T-cell (primary cell): ENCODE measurements at places on chromosomes 13 and 19. TPM values are rescaled to one million over a fixed set of nuclear protein-coding genes. Genes with fewer than 3 reads are reported as not detected.

- no peak for DNase-seq
- no peaks in the 10 kb centered on the region for H3K27me3 ChIP-seq
- no peak overlapping the region for H3K4me3 ChIP-seq
- no peak overlapping the region for H3K27ac ChIP-seq
- no peaks in the 10 kb centered on the region for H3K36me3 ChIP-seq
These were observed 40.7 kb downstream of the PSG11 start for GRCh38 chr19:42985588-42985987.

GRCh38 chr19:46406976-46407375 is 6.4 kb downstream of the CCDC8 start:
- H3K4me1 ChIP-seq = peaks cover 24% of the 10 kb centered on the region
- H3K4me3 ChIP-seq = no peak overlapping the region
- H3K27ac ChIP-seq = no peak overlapping the region
- no peak for DNase-seq

BRME1 gene
- total RNA-seq = 2.5 TPM

ZNF583 gene
- 7.8 TPM for total RNA-seq

GRCh38 chr19:18773682-18774081 is 17.4 kb downstream of the COMP start:
- no peak overlapping the region for H3K27ac ChIP-seq
- peaks cover 4% of the 10 kb centered on the region for H3K27me3 ChIP-seq
- no peak overlapping the region for H3K4me3 ChIP-seq
- H3K36me3 ChIP-seq = no peaks in the 10 kb centered on the region

DNA sequence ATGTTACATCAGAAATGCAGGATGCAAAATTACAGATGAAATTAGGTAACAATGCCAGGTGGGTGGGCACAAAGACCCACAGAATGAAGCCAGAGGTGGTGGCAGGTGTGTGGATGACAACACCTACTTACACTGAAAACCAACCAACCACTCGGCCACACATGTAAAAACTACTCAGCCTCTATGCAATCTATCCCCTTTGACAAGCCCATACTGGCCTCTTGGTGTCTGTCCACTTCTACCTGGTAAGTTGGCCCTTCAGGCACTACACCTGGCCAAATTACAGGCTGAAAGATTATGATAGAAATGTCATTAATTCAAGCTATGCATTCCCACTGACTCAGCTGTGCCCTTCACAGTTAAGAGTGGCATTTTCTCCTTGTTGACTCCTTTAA is 50.0 kb downstream of the BRD4 start:
- no peak for DNase-seq
- H3K36me3 ChIP-seq = no peaks in the 10 kb centered on the region
- H3K27me3 ChIP-seq = no peaks in the 10 kb centered on the region
- peaks cover 91% of the 10 kb centered on the region for H3K4me1 ChIP-seq
- H3K27ac ChIP-seq = no peak overlapping the region
- no peak overlapping the region for H3K4me3 ChIP-seq

ZIC2 gene
- total RNA-seq = not detected

DNA sequence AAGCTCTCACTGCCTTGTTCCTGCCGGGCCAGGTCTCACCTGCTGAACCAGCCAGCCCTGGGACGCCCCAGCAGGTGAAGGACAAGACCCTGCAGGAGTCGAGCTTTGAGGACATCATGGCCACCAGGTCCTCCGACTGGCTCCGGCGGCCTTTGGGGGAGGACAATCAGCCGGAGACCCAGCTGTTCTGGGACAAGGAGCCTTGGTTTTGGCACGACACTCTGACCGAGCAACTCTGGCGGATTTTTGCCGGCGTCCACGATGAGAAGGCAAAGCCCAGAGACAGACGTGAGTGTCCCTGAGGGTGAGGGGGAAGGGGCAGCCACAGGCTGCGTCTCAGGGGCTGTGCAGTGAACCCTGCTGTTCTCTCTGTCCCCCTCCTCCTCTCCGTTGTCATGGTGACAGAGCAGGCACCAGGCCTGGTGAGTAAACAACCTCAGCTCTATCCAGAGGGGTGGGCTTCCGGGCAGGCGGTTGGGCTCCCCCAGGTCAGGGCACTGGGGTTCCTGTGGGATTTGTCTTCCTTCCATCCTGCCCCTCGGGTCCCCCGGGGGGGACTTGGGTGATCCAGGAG is 9.7 kb downstream of the TLE6 start:
- DNase-seq = no peak
- peaks cover 51% of the 10 kb centered on the region for H3K27me3 ChIP-seq
- no peak overlapping the region for H3K27ac ChIP-seq
- no peak overlapping the region for H3K4me3 ChIP-seq
- H3K36me3 ChIP-seq = no peaks in the 10 kb centered on the region

DNA sequence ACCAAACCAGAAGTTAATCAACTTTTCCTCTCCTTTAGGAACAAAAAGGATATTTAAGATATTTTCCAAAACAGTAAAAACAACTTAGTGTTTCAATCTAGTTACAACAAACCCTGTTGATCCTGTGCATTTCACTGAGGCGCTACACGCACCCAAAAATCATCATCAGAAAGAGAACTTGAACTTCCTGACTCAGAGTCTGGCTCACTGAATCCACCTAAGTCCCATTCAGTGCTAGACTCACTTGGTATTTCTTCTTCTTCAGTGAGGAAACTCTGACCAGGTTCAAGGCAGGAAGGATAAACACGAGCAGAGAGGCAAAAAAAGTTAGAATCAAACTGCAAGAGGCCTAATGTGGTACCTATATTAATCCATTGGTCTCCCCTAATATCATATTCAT is 2.2 kb downstream of the KBTBD6 start:
- H3K4me1 ChIP-seq = peaks cover 33% of the 10 kb centered on the region
- no peak overlapping the region for H3K27ac ChIP-seq
- H3K27me3 ChIP-seq = no peaks in the 10 kb centered on the region
- H3K36me3 ChIP-seq = peaks cover 2% of the 10 kb centered on the region

GRCh38 chr19:38190061-38190460 is 34.0 kb downstream of the DPF1 start:
- H3K27ac ChIP-seq = no peak overlapping the region
- DNase-seq = no peak
- H3K36me3 ChIP-seq = peaks cover 2% of the 10 kb centered on the region
- no peak overlapping the region for H3K4me3 ChIP-seq
- no peaks in the 10 kb centered on the region for H3K4me1 ChIP-seq
- no peaks in the 10 kb centered on the region for H3K27me3 ChIP-seq

DNA sequence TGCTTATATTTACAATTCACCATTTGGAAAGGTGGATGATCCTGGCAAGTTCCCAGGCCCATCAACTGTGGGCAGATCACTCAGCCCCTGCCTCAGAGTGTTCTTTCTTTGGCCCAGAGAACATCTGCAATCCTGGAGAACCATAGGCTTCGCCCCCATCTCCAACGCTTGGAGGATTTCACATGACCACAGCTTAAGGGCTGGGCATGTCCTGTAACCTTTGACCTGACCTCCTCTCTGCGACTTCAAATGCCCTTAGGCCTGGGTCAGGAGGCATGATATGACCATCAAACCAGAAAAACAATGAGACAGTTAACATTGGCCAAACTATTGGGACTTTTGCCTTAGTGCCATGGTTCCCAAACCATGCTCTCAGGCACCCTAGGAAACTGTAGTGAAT is 7.2 kb upstream of the MBNL2 start:
- peaks cover 16% of the 10 kb centered on the region for H3K4me1 ChIP-seq
- DNase-seq = no peak
- H3K27me3 ChIP-seq = no peaks in the 10 kb centered on the region
- no peak overlapping the region for H3K4me3 ChIP-seq
- peak overlapping the region; percentile 40 for H3K27ac ChIP-seq

- H3K4me3 ChIP-seq = no peak overlapping the region
- H3K36me3 ChIP-seq = peaks cover 8% of the 10 kb centered on the region
- DNase-seq = no peak
- H3K4me1 ChIP-seq = peaks cover 12% of the 10 kb centered on the region
- no peak overlapping the region for H3K27ac ChIP-seq
These were observed 88.6 kb downstream of the UBL3 start for GRCh38 chr13:29761815-29762214.

- H3K4me3 ChIP-seq = no peak overlapping the region
- no peaks in the 10 kb centered on the region for H3K4me1 ChIP-seq
- no peaks in the 10 kb centered on the region for H3K36me3 ChIP-seq
These were observed 24.1 kb upstream of the URI1 start for GRCh38 chr19:29917911-29918310.

DNA sequence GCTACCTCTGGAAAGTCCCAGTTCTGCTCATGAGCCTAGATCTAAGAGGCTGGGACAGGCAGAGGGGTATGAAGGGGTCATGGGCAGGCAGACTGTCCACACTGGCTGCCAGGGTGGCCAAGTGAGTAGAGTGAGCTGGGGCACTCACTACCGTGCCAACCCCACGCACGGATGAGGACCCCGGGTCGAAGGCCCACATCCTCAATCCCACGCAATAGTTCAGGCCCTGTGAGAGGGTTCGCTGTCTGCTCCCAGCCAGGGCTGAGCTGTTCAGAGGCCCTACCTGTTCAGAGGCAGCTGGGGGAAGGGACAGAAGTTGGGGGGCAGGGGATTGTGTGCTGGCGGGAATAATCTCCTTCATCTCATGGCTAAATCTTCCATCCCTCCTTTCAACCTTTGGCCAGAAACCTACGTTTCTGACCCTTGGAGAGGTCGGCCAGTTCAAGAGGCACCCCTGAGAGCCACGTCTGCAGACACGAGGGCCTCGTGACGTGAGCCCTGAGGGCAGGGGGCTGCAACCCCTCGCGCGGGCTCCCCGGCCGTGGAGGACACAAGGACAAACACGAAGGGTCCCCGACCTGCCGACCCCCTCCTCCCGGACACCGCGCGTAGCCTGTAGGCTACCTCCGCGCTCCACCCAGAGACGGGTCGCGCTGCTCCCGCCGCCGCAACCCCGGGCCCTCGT is 1.0 kb upstream of the RPS5 start:
- H3K4me1 ChIP-seq = peaks cover 14% of the 10 kb centered on the region
- peak overlapping the region; percentile 96 for H3K27ac ChIP-seq
- DNase-seq = no peak
- peaks cover 20% of the 10 kb centered on the region for H3K36me3 ChIP-seq

DNA sequence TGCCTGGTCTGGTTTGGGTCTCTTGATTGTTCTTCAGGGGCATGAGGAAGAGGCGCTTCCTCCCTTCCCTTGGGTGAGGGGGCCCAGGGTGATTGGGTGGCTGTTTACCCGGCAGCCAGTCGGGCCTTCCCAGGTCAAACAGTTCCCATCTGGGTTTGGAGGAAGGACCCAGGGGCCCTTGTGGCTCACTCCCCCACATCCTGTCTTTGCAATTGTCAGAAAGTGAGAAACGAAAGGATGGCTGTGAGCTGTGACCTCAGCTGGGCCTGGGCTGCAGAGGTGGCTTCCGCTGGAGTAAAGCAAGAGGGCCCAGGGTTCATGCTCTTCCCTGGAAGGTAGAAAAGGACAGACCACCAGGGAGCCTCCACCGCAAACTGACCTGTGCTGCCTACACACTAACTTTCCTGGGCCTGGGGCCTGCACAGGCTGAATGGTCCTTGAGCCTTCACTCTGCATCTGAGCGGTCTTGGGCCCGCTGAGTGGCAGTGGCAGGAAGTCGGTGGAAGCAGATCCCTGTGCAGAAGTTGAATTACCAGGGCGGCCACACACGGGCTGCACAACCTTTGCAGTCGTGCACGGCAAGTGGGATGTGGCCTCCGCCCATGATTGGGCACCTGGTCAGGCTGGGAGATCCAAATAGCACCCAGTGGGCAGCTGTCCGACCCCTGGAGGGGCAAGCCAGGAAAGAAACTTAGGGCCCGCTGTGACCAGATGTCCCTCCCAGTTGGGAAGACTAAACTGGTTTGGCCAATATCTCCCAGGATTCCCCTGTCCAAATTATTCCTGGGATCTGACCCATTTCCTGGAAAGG is 5.3 kb upstream of the CD79A start:
- peaks cover 34% of the 10 kb centered on the region for H3K36me3 ChIP-seq
- H3K4me1 ChIP-seq = peaks cover 100% of the 10 kb centered on the region
- DNase-seq = peak; percentile 53
- H3K27me3 ChIP-seq = no peaks in the 10 kb centered on the region
- peak overlapping the region; percentile 81 for H3K27ac ChIP-seq

- H3K4me3 ChIP-seq = no peak overlapping the region
- no peaks in the 10 kb centered on the region for H3K27me3 ChIP-seq
- H3K36me3 ChIP-seq = peaks cover 11% of the 10 kb centered on the region
- H3K4me1 ChIP-seq = no peaks in the 10 kb centered on the region
These were observed 44.9 kb upstream of the F7 start for GRCh38 chr13:113060557-113061270.

GRCh38 chr13:51017516-51017915 is 93.6 kb downstream of the C13orf42 start:
- DNase-seq = no peak
- no peaks in the 10 kb centered on the region for H3K4me1 ChIP-seq
- no peak overlapping the region for H3K27ac ChIP-seq
